Activated CD4-positive, alpha-beta T cell treated with anti-CD3 and anti-CD28 coated beads, Interleukin-2, amount 50 U/mL, for 48 hours (primary cell): ENCODE measurements at places on chromosomes 2 and 18.

DNA sequence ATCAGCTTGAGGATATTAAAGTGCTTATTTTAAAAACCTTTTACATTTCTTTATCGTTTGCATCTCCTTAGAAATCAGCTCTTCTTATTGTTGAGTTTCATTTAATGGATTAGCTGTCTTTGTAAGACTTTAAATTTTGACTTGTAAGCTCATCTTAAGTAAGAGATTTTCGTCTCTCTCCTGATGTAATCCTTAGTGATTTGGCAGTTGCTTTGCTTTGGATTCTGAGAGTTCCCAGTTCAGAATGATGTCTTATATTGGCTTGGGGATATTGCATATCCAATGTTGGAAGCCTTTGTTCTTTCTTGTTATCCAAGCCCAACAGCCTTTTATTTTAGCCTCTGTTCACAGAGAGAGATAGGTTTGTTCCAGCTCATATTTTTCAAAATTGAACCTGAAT lies 212.1 kb downstream of the ARL6IP6 start:
- DNase-seq: no peak

DNA sequence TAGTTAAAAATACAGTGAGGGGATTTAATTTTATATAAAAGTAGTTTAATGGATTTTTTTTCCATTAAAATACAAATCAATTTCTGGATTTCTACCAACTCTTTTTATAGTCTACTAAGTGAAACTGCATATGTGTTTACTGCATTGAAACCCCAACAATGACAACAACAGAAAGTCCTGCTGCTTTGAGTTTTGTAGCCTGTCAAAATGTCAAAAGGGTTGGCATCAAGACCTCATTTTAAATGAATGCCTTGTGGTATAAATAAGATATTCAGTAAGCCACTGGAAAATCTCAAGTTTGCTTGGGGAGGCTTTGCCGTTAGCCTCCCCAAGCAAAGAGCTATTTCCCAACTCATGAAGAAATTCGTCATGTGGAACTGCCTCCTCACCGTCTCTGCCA lies 440.3 kb upstream of the HNMT start:
- DNase-seq: no peak

DNA sequence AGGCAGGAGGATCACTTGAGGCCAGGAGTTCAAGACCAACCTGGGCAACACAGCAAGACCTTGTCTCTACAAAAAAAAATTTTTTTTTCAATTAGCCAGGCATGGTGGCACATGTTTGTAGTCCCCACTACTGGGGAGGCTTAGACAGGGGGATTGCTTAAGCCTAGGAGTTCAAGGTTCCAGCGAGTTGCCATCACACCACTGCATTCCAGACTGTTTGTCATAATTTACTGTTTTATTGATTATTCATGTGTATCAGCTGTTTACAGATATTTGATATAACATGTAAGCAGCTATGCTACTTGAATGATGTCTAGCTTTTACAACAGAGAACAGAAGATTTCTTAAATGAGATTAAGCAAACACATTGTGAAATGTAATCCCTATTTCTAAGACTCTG lies 35.3 kb downstream of the DSG2 start:
- no peak for DNase-seq

GRCh38 chr2:201402651-201403562 lies 45.8 kb upstream of the FLACC1 start:
- no peak for DNase-seq

DNA sequence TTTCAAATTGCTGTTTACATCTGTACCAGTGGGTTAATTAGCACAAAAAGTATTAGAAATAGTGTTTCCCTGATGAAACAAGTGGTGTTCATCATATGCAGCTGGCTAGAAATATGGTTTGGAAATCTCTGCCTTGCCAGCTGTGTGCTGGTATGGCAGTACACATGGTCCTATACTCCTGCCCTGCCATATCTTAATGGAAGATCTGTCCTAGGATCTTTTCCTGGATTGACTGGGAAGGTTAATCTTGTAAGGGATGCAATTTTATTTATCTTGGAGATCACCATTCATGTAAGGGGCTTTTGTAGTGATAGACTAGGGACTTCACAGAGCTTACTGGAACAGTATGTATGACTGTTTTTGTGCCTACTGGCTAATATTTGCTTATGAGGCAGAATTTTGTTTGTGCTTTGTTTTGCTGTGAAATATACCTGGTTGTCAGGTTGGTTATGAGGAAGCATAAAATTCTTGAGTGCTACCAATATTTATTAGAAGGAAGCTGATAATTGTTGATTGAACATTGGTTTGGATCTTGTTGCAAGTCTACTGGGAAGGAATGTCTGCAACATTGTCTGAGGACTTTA lies 73.5 kb downstream of the GULP1 start:
- DNase-seq: no peak

- DNase-seq: no peak
Observed at GRCh38 chr2:172736424-172737174, 954 bp downstream of the RAPGEF4 start.

- no peak for DNase-seq
Observed at GRCh38 chr2:175432793-175433192, 251.3 kb upstream of the ATP5MC3 start.

DNA sequence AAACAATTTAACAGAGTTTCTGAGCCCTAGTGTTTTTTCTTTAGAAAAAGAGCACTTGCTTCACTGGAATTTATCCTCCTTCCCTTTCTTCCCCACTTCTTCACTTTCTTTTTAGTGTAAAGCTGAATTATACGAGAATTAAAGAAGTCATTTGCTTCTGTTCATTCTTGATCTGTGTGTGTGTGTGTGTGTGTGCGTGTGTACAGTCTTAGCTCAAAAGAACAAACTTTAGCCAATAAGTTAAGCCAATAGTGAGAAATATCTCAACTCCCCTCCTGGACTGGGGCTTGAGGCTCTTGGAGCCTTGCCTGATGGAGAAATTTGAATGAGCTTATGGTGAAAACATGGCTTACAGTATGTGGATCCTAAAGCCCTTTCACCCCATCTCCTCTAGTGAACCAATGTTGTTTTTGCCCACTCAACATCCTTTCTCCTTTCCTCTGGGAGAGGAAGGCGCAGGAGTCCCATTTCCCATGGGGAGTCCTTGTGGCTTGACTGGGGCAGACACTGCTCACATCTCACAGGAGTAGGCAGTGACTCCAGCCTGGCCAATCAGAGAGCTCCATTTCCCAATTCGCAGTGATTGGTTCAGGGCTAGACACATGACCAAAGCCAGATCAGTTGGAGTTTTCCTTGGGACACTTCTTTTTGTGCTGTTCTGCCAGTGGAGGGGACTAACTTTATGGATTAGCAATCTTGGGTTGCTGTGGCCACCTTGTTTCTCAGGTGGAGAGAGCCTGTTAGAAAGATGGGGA lies 16.3 kb upstream of the MYO3B start:
- DNase-seq: no peak

DNA sequence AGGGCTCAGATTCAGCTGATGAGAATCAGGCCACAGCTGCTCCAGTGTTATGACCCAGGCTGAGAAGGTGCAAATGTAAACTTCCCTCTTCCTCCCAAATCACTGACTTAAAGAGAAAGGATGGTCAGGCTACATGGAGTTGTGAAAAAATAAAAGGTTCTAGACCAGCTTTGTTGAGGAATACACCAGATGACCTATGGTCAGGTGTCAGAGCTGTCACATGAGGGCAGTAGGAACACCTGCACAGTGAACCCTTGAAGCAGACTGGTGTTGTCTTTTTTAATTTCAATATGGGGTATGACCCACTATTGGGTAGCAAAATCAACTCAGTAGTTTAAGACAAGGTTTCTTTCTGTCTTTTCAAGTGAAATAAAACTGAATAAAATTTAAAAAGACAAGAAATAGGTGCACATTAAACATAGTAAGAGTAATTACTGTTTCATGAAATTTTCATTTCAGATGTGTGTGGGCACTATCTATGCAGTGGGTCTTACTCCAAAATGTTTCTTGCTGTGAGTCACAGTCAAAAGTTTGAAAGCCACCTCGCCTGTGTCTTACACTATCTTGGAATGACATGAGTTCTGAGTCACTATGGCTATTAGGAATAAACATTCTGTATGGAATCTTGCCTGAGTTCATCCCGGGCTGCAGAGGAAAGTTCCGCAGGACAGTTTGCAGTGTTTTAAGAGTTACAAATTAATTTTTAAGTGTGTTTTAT lies 83.6 kb downstream of the ACVR1 start:
- no peak for DNase-seq

DNA sequence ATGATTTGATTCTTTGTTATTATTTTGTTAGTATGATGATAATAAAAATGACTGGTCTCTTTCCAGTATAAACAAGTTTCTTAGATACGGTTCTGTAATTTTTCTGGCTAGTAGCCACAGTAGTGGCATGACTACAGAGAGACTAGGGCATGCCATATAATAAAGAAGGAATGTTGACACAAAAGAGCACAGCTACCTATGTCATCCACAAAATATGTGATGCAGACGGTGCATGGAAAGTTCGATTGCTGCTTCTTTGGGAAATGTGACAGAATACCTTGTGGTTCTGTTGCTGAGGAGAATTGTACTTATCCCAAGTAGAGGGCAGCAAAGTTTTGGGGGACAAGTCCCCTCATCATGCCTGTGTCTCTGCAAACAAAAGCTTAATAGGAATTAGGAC lies 26.1 kb upstream of the SETBP1 start:
- no peak for DNase-seq

DNA sequence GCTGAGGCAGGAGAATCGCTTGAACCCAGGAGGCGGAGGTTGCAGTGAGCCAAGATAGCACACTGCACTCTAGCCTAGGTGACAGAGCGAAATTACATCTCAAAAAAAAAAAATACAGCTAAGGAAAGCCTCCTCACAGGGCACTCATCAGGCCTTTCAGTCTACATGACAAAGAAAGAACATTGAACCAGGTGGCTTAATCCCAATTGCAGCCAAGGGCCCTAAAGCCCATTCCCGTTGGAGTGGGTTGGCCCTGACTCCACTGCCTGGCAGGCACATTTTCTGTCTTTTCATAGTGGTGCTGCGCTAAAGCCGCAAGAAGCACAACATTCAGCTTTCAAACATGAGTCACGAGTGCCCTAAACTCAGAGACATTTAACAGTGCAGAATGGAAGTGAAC lies 372.5 kb downstream of the RNF144A start:
- no peak for DNase-seq

GRCh38 chr2:22756276-22757043 lies 628.5 kb upstream of the KLHL29 start:
- no peak for DNase-seq

DNA sequence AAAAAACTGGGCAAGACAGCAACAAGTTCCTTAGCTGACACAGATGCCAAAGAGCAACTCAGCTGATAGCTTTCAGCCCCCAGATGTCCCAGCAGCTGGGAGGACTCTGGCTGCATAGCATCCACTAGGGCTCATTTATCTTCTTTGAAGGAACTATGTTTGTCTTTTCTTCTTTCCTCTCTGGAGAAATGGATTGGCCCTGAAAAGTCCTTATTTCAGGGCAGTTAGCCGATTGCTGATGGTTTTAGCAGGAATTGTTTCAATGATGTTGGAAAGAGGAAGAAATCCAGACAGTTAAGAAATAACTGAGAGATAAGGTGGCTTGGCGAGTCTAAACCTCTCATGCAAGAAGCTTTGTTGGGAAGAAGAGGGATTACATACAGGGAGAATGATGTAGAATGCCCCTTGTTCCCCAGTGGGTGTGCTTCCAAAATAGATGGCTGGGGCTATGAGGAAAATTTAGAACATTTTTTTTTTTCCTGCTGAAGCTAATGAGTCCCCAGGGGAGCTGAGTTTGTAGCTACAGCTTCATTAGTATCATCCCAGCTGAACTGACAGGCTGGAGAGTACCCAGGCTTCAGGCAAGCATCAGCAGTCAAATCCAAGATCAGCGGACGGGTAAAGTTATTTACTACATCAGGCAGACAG lies 33.6 kb upstream of the SERPINE2 start:
- no peak for DNase-seq
